SK-N-SH (cell line): ENCODE measurements at places on chromosomes 13 and 19. TPM values are rescaled to one million over a fixed set of nuclear protein-coding genes. Genes with fewer than 3 reads are reported as not detected.

DNA sequence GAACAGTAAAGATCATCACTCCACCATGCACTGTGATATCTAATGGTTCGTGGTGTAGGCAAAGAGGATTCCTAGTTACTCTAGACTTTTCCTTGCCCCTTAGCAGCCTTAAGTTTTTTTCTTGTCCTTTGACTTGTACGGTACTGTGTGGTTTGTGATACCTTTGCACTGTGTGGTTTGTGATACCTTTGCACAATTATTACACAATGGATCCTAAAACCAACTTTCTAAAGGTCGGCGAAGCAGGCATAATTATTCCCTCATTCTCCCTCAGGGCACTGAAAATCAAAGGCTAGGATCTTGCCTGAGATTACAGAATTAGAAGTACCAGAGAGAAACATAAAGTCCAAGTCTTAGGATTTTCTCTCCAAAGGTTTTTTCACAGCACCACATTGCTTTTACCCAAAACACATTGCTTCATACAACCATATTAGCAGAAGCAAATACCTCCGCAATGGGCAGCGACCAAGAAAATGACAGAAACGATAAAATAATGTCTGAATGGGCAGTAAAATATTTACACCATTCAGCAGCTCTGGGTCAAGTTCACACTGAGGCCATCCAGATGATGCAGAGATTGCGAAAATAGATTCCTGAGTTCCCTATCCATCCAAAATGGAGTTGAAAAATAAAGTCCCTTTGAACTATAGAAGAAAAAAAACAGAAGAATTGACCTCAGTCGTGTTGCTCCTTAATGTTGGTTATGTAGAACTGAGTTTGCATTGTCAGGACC is 106.4 kb downstream of the FGF14 start:
- DNase-seq, result no peak

- DNase-seq, result no peak
Observed at GRCh38 chr13:26475176-26476110, 82.0 kb upstream of the WASF3 start.

- no peak for DNase-seq
Observed at GRCh38 chr19:12675399-12675798, 6.3 kb downstream of the DHPS start.

- DNase-seq, result no peak
Observed at GRCh38 chr19:45515807-45516401, 8.6 kb downstream of the VASP start.

DNA sequence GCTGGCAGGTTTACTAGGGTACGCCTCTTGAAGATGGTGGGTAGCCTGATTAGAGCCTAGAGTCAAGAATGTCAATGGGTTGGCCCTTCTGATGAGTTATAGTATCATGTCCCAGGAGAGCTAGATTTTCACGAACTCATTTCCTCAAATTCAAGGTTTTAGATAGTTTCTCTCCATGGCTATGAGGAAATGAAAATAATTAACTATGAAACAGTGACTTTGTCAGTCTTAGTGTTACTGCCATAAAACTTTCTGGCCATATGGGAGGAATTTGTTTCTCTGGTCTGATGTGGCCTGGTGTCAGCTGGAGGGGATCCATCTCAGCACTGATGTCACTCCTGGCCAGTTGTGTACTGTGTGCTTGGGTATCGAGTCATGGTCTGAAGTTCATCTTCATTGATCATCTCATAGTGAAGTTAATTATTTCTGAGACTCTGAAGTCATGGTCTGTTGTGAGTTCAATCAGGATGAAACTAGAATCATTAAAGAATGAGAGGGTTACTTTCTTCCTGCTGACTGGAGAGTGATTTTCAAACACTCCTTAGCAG is 49.4 kb upstream of the TNFSF11 start:
- DNase-seq, result no peak

DNA sequence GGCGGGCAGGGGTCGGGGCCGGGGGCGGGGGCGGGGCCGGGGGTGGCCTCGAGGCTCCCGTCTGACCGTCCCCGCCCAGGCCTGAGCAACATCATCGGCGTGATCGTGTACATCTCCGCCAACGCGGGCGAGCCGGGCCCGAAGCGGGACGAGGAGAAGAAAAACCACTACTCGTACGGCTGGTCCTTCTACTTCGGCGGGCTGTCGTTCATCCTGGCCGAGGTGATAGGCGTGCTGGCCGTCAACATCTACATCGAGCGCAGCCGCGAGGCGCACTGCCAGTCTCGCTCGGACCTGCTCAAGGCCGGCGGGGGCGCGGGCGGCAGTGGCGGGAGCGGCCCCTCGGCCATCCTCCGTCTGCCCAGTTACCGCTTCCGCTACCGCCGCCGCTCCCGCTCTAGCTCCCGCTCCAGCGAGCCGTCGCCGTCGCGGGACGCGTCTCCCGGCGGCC is 9.4 kb upstream of the CACNG6 start:
- peak; percentile 64 for DNase-seq

GRCh38 chr13:21075011-21075378 is 13.6 kb upstream of the LATS2 start:
- DNase-seq, result no peak

DNA sequence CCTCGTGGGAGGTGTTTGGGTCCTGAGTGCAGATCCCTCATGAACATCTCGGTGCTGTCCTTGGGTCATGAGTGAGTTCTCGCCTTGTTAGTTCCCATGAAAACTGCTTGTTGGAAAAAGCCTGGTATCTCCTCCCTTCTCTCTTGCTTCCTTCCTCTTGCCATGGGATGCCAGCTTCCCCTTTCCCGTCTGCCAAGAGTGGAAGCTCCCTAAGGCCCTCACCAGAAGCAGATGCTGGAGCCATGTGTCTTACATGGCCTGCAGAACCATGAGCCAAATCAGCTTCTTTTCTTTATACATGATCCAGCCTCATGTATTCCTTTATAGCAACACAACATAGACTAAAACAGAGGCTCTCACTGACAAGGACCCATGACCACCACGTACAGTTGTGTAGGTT is 8.2 kb downstream of the ADGRE2 start:
- no peak for DNase-seq

GRCh38 chr13:111247552-111247951 is 72.9 kb upstream of the TEX29 start:
- DNase-seq, result no peak

DNA sequence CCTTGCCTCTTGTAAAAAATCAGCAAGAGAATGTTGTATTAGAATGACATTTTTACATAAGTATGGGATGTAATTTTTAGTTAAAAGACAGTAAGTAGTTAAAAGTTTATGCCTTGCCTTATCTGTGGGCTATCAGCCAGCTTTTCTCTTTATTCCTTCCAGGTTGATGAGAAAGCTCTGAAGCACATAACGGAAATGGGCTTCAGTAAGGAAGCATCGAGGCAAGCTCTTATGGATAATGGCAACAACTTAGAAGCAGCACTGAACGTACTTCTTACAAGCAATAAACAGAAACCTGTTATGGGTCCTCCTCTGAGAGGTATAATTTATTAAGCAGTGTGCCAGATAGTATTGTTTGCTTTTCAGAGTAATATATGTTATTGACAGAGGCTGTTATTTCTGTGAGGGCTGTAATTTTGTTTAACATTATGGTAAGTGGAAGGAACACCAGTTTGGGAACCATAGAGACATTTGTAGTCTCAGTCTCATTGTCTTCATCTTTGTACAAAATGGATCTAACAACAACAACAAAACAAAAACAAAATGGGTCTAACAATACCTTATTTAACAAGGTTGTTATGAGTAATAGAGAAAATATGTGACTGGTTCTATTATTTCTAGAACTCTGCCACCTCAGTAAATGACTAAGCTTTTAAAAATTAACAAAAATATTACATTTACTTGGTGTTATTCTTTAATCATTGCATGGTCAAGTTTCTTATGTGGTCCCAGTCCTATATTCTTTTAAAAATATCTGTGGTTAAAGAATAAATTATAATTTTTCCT is 112.8 kb downstream of the TDRD3 start:
- DNase-seq, result no peak

DNA sequence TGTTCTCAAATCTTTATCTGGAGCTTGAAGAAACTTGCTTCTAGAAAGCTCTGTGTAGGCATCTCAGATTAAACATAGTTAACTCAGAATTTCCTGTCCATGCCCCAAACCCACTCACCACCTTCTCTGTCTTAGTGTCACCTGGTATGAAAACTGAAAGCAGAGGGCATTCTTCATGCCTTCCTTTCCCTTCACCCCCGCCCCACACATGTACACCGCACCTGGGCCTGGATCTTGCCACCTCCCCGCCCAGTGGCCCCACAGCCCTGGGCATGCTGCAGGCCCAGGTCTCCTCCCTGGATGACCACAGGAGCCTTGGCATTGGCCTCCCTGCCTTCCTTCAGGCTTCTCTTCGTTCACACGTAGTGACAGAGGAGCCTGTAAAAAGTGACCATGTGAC is 15.8 kb downstream of the CFAP97D2 start:
- no peak for DNase-seq

The MBD3L3 gene
- 0.07 TPM in 1 of 2 replicates, not detected in the other for polyA plus RNA-seq
